SHP77 treated with DMSO at 0.1 percent for 48 hours (cell line): ENCODE measurements at places on chromosomes 4 and X.

DNA sequence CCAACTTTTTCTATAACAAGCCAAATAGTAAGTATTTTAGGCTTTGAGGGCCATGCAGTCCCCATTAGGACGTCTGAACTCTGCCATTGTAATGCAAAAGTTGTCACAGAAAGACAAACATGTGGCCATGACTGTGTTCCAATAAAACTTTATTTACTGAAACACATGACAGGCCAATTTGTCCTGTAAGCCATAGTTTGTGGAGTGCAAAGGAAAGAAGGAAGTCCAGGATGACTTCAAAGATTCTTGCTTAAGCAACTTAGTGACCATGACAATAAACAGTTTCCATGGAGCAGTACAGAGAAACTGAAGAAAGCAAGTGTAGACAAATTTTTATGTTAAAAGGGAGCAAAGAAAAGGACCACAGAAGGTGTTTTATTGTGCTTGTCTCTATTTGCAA is 35.0 kb upstream of the MYOZ2 start:
- DNase-seq: no peak

DNA sequence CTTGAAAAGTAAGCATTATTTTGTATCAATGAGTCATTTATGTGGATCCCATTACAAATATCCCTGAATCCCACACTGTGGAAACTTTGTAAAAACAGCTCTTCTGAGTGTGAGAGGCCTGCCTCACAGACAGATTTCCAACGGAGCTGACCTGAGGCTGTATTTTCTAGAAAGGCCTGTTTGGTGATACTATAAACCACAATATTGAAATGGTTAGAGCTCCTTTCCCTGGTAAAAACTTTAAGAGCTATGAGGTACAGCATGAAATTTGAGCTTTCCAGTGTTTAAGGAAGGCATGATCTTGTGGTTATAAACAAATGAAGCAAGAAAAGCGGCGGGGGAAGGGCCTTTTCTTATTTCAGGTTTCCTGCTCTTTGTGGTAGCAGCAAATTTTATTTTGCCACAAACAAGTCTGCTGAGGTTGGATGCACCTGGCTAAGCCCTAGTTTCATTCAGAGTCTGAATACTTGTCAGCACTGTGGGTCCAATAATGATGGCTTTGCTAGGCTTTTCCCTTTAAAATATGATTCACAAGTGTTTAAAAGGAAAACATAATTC is 86.8 kb upstream of the ETNPPL start:
- DNase-seq: no peak

DNA sequence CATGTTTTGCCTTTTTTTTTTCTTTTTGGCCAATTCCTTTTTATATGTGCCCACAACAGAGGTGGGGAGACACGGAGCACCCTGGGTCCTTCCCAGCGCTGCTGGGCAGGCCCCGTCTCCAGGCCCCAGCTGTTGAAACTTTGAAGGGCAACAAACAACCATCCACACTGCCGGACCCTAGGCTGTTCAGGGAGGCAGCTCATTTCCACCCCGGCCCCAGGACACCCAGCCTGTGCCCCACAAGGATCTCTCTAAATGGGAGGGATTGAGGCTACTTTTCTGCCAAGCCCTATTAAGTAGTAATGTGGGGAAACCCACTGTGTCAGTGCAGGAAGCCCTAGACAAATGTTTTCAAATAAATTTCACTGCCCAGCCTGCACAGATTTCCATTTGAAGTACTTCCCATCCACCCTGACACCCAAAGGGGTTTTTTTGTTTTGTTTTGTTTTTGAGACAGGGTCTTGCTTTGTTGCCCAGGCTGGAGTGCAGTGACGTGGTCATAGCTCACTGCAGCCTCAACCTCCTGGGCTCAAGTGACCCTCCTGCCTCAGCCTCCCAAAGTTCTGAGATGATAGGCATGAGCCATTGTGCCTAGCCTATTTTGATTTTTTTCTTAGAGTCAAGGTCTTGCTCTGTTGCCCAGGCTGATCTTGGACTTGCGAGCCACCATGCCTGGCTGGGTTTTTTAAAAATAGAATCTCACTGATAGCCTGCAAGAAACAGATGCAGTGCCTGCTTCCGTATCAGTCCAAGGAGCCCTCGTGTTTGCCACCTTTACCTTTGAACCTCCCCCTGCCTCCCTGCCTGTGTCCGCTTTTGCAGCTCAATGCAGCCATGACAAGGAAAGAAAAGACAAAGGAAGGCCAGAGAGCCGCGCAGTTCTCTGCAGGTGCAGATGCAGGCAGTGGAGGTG is 13.4 kb upstream of the CLCN4 start:
- DNase-seq: no peak

DNA sequence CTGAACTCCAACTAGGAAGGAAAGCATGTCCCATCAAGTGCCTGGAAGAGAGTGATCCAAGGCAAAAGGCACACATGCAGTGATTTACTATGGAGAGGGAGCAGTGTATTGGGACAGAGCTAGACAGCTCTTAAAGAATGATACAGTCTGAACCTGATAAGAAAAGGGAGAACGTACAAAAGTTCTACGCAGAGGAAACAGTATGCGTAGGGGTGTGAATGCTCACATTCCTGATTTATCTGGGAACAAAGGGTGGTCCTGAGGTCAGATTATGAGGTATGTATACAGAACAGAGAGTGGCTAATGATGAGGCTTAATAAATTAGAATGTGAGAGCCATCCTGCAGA is 12.0 kb downstream of the HS3ST1 start:
- DNase-seq: no peak

DNA sequence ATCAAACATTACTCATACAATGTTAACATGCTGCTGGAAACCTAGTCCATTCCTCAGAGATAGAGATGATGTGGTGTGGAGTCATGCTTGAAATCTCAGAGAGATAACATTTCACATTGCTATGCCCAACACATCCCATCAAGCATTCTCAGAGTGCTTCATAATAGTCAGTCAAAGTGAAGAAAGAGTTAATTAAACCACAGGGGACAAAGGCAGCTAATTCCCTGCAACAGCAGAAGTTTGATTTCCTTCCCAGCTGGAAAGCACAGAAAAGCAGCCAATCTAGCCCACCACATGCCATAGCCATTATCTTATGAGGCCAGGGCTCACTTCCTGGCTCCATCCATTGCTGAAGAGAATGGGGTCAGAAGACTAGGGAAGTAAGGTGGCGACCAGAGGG is 8.9 kb downstream of the KDR start:
- DNase-seq: no peak

- no peak for DNase-seq
These were observed 442.0 kb upstream of the ADGRL3 start for GRCh38 chr4:60757986-60758680.

GRCh38 chr4:120005527-120005926 is 61.1 kb downstream of the MAD2L1 start:
- DNase-seq: no peak

DNA sequence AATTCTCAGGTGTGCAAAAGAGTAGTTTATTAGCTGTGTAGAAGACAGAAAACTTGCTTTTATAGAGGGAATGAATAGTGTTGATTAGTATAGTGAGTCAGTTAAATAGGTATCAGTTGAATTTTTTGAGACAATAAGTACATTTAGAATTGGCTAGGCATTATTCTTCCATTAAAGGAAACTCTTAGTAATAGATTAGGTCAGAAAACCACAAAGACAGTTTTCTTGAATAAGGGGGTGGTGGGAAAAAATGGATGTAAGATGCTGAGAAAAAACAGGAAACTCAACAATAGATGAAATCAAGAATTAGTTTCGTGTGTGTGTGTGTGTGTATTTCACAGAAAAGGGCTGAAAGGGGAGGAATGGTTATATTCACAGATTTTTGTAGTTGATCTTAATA is 16.8 kb downstream of the CD38 start:
- DNase-seq: no peak

GRCh38 chrX:43141885-43142284 is 363.9 kb upstream of the PPP1R2C start:
- no peak for DNase-seq

DNA sequence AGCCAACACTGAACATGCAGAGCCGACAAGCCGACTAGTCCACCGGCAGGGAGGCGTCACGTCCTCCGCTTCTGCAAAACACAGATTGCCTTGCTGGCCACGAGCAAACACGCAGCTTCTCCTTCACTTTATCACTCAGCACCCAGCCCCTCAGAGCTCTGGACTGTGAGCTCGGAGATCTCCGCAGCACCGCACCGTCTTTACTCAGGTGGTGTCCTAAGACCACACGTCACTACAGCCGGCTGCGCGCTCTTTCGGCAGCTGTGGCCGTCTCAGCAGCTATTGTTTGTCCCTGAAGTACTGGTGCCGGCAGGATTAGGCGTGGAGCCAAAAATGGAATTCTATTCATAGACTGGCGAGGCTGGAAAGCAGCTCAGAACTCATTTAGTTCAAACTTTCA is 72.0 kb downstream of the FAT1 start:
- peak; percentile 98 for DNase-seq

- no peak for DNase-seq
These were observed 6.1 kb downstream of the TMPRSS11F start for GRCh38 chr4:68123525-68123924.

GRCh38 chrX:72687396-72687795 is 26.7 kb downstream of the PHKA1 start:
- DNase-seq: no peak
